SIG-M5 (cell line): ENCODE measurements at places on chromosomes 13 and 19.

DNA sequence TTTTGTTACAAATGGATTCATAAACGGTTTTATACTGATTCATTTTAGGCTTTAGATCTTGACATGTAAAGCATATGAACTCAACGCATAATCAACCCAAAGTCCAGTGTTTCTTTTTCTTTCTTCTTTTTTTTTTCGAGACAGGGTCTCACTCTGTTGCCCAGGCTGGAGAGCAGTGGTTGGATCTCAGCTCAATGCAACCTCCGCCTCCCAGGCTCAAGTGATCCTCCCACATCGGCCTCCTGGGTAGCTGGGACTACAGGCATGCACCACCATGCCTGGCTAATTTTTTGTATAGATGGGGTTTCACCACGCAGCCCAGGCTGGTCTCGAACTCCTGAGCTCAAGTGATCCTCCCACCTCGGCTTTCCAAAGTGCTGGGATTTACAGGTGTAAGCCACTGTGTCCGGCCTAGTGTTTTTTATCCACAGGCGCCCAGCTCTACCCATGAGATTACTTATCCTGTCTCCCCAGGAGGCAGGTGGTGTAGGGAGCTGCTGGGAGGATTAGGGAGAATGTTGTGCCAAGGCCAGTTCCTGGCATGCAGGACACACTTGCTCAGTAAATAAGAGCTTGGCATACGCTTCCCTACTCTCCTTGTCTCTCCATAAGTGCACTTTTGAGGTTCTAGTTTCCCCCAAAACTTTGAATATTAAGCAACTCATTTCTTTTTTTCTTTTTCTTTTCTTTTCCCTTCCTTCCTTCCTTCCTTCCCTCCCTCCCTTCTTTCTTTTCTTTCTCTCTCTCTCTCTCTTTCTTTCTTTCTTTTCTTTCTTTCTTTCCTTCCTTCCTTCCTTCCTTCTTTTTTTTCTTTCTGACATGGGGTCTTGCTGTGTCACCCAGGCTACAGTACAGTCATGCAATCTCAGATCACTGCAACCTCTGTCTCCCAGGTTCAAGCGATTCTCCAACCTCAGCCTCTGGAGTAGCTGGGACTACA, 4.8 kb upstream of the CEBPA start:
- no peak for DNase-seq

DNA sequence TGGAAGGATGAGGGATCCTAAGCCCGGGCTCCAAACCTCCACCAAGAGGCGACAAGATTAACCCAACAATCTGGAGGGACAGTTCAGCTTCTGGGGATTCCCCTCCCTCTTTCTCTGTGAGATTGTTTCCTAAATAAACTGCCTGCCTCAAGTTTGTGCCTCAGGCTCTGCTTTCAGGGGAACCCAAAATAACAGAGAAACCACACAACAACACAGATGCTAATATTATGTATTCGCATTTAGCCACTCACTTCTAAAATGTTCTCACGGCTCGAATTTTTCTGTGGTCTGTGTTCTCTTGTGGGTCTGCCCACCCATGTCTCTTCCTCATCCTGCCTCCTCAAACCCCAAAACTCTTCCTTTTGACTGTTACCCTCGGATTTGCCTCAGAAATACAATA, 1381.1 kb upstream of the SLC10A2 start:
- no peak for DNase-seq

DNA sequence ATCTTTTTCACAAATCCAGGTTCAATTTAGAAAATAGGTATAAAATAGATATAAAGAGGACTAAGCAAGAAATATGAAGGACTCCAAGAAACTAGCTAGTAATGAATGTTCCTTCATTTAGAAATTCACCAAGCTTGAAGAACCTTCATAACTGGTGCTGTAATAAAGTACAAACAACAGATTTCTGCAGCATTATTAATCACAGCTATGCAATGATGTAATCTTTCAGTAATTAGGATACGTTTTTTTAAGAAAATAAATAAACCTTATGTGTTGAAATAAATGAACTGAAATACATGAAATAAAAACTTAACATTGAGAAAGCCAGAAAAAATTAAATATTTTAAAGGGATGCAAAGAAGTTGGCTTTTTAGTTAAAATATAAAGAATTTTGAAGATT, 236.1 kb downstream of the RGCC start:
- DNase-seq, result no peak

DNA sequence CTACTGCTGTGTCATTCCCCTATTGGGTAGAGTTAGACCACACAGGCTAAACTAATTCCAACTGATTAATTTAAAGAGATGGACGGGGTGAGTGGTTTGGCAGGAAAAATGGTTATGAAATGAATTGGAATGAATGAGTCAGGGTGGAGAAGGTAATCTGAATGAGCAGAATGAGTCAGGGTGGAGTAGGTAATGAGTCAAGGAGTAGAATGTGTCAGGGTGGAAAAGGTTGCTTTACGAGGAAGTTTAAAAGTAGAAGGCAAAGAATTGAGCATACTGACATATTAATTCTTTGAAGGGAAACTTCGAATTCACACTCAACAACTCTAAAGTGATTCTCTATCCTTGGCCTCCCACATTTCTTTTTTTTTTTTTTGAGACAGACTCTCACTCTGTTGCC, 12.7 kb upstream of the ZNF121 start:
- no peak for DNase-seq

DNA sequence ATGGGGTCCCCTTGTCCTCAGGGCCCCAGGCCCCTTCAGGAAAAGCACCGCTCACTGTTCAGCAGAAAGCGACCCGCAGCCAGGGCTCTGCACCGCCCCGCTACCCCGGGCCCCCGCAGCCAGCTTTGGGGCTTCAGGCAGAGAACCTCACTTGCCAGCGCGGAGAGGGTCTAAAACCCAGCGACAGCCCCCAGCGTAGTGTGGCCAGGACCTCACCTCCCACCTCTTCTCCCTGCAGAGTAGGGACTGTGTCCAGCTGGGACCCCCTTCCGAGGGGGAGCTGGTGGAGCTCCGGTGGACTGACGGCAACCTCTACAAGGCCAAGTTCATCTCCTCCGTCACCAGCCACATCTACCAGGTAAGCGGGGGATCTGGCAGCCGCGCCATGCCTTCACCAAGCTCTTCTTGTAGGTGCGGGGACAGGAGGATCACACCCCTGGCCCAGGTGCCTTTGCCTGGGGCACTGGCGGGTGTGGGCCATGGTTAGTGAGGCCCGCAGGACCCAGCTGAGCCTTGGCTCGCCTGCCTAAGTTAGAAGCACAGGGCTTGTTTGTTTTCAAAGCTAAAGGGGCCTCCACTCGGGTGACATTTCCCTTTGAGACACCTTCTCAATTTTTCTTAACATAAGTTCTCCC, 175.7 kb downstream of the KDM4B start:
- DNase-seq, result no peak

GRCh38 chr13:110132225-110132982, 174.6 kb downstream of the COL4A1 start:
- no peak for DNase-seq

DNA sequence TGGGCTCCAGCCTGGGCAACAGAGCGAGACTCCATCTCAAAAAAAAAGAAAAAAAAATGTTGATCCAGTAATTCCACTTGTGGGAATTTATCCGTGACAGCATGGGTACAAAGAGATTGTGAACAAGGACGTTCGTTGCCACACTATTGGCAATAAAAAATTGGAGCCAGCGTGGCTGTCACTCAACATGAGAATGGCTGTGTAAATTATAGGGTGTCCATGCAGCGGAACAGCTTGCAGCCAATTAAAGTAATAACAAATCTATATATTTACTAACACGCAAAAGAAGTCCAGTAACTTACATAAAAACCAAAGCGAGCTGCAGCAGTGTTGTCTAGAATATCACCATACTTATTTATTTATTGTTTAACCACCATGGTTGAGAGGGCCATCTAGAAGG, 19.3 kb downstream of the DPF1 start:
- no peak for DNase-seq

DNA sequence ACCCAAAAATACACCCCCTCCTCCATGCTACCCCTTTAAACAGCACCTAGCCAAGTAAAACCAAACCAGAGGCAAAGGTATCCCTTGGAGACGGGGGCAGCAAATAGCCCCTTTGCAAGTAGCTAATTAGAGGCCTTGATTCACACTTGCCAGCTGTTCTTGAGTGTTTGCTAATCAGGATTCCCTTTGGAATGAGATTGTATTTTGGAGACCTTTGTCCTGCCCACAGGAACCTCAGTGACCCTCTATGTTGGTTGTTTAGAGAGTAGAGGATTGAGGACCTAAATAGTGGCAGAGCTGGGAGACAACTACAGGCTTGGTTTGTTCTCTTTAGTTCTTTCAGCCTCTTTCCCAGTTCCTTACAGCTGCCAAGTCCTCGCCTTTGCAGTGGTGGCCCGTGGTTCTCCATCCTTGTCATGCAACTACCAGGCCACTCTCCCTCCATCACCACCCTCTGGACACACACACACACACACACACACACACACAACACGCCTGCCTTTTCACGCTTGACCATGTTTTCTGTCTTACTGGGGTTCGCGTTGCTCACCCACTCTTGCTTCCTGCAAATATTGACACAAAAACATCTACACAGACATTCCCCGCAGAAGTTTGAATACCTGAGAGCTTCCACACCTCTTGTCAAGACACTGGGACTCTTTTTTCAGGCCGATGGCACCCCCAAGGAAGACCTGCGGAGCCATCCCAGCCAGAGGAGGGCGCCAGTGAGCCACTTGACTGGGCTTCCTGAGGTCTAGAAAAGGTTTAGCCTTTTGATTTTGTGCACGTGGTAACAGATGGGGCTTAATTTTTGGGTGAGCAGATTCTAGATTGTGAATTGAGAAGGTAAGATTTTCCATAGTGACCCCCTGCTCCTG, 80.0 kb upstream of the GPR183 start:
- no peak for DNase-seq

DNA sequence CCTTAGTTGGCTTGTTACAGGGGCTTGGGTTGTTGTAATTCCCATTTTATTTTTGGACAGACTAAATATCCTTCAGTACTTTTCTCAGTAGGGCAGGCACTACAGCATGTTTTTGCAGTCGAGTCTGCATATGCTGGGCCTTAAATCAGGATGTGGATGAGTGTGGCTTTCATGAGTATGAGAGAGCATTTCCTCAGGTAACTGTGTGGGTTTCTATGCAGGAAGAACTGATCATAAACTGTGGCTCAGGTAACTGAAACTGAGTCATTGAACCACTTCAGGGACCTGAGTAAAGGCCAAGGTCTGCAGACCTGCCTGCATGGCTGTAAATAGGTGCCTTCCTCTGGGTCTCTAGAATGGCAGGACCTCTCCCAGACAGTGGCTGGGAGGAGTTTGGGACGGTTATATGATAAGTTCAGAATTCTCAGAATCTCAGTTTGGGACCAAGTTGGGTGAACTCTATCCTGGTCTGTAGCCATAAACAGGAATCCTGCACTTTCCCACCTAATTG, 112.1 kb downstream of the ZNF737 start:
- no peak for DNase-seq

- no peak for DNase-seq
Measured at GRCh38 chr19:30226464-30227011, 145.6 kb upstream of the ZNF536 start.

- DNase-seq, result peak; percentile 70
Measured at GRCh38 chr19:35903550-35904179, 1.3 kb downstream of the HCST start.
